ENCODE measurements at places on chromosomes 6 and 20.

GRCh38 chr6:50722829-50723554 lies 9.7 kb downstream of the TFAP2D start:
- no peak for DNase-seq

GRCh38 chr6:82894653-82895259 lies 170.9 kb downstream of the UBE3D start:
- no peak for DNase-seq

- DNase-seq: no peak
These were observed 9.0 kb downstream of the LRP11 start for GRCh38 chr6:149855040-149855654.

- no peak for DNase-seq
These were observed 275.1 kb downstream of the GRIK2 start for GRCh38 chr6:101668496-101669030.

GRCh38 chr6:159196430-159196975 lies 27.3 kb downstream of the FNDC1 start:
- no peak for DNase-seq

- DNase-seq: no peak
These were observed 54.9 kb downstream of the LY86 start for GRCh38 chr6:6643398-6643797.

- no peak for DNase-seq
These were observed 111.8 kb upstream of the CENPW start for GRCh38 chr6:126227833-126228702.

- DNase-seq: no peak
These were observed 212.7 kb downstream of the BCKDHB start for GRCh38 chr6:80319196-80319595.

GRCh38 chr6:36743538-36744303 lies 46.1 kb downstream of the RAB44 start:
- DNase-seq: no peak

- no peak for DNase-seq
These were observed 251.1 kb downstream of the PHACTR1 start for GRCh38 chr6:12967686-12968085.

GRCh38 chr6:53464927-53465460 lies 79.9 kb downstream of the GCLC start:
- no peak for DNase-seq

DNA sequence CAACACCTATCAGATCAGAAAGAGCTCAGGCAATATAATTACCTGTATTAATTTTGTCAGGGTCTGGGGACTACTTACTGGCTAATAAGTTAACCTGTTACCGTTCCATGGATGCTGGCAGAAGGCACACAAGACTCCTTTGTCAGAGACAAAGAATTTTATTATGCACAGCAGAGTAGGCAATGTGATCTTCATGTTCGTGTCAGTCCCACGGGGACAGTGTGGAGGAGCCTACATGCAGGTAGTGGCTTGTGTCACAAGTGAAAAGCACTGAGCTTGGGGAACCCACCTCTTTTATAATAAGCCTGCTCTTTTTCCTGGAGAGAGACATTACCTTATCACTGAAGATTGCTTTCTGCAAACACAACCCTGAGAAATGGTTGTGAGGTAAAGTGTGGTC lies 96.9 kb downstream of the CD164 start:
- no peak for DNase-seq

DNA sequence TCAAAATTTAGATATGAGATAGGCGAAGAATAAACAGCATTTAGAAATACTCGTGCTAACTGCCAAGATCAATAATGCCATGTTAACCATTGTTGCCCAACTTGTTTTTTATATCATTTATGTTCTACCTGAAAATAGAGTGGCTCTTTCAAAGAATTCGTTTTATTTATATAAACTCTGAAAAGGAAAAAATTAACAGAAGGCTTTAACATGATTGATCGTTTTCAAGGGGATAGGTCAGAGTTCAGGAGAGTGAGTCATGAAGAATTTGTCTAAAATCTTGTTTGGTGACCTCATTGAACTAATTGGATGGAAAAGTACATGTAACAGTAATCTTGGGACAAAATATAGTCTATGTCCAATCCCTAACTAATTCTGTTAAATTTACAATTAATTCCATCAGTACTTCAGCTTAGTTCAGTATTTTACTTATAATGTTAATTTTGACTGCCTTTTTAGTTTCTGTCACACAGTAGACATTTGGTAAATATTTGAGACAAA lies 11.1 kb upstream of the ELOVL2 start:
- no peak for DNase-seq

- no peak for DNase-seq
These were observed 18.4 kb downstream of the UBE3D start for GRCh38 chr6:83047065-83047754.

DNA sequence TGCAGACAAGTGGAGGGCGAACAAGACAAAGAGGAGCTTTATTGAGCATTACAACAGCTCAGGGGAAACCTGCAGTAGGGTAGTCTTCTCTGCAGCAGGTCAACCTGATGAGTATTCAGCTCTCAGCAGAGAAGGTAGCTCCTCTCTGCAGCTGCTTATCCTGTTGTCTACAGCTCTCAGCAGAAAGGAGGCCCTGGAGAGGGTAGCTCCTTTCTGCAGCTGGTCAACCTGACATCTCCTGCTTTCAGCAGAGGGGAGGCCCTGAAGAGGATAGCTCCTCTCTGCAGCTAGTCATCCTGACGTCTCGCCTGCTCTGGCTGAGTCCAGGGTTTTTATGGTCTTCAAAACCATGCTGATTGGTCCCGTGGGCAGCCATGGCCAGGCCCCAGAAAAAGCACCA lies 113.6 kb downstream of the CD24 start:
- DNase-seq: no peak

GRCh38 chr6:170053966-170054661 lies 236.8 kb downstream of the DLL1 start:
- no peak for DNase-seq

DNA sequence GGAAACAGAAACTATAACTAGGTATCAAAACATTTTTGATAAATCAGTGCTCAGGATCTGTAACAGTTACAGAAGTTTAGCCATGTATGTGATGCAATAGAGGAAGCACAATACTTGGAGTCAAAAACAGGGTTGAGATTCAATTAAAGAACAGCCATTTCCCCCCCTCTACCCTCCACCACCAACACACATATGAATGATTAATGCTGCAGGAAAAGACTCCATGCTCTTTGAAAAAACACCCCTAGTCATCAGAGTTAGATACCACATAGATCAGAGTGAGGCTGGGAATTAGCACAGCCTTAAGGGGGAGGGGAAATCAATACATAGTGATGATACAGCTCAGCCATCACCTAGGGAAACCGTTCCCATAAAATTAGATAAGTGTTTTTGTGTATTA lies 108.9 kb upstream of the EMILIN3 start:
- no peak for DNase-seq

GRCh38 chr6:44104481-44105021 lies 22.7 kb downstream of the MRPL14 start:
- DNase-seq: no peak

DNA sequence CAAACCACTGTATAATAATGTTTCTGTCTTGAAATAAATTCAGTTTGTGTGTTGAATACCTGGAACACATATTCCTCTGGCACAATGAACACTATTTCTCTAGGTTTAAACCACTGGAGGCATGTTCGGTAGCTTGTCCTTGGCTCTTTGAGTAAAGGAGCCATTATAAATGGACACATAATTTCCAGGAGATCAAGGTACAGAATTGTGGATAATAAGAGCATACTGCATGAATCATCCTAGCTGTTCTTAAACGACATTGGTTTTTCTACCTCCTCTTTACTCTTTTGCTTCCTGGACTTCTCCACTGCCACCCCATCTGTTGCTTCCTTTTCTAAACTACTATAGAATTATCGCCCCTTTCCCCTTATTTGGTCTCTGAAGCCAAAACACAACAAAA lies 1.2 kb downstream of the CENPW start:
- DNase-seq: no peak

DNA sequence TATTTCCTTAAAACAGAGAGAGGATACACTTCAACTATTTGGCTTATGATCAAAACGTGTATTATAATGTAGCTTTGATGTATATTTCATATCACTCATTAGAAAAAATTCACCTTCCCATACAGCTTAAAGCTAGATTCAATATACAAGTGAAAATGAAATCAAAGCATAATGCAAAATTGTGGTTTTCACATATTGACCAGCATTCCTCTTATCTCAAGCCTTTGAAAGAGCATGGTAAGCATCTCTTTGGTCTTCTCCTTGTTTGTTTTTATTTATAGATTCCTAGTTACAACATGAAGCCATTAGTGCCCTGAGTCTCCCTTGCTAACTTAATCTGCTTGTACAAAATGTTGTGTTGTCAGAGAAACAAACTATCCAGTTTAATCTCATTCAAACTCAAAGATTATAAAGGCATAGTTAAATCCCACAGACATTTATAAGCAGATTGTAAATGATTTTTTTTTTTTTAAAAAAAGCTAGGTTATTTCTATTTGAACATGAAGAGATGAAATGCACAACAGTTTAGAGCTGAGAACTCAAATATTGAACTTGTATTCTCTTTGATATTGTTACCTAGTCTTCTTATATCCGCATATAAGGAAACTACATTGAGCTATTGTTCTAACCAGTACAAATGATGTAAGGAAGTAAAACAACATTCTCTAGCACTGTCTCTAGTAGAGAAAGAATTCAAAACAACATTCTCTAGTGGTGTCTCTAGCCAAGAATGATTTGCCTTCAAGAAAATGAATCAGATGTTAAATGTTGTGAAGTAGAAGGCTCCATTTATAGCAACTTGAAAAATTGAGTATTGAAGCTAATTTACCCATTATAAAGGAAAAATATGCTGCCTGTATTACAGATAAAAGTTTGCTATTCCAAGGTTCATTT lies 31.2 kb upstream of the SMIM28 start:
- no peak for DNase-seq

- DNase-seq: no peak
These were observed 23.8 kb downstream of the ANKS1A start for GRCh38 chr6:34912715-34913464.

All from effector memory CD4-positive, alpha-beta T cell (primary cell).